Stimulated activated CD8-positive, alpha-beta memory T cell treated with anti-CD3 and anti-CD28 coated beads, Interleukin-4, amount 100 ng/mL, for 1 hour (primary cell): ENCODE measurements at places on chromosomes 7 and 10.

DNA sequence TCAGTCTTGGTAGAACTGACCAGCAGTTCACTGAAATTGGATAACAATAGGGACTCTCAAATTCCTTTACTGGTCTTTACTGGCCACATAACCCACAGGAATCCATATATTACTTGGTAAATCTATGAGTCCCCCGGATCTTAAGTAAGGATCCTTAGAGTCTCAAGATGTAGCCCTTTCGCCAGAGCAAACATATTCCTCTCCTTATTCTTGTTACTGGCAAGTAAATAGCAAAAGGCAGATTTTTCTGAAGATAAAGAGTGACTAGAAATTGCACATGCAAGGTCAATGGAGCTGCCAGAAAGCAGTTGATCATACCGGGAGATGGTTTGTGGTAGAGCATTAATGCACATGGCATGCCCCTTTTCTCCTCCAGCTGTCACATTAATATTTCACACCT lies 283.0 kb downstream of the HDAC9 start:
- DNase-seq: no peak

- DNase-seq: no peak
Measured at GRCh38 chr7:5685205-5685604, 96.3 kb downstream of the RNF216 start.

DNA sequence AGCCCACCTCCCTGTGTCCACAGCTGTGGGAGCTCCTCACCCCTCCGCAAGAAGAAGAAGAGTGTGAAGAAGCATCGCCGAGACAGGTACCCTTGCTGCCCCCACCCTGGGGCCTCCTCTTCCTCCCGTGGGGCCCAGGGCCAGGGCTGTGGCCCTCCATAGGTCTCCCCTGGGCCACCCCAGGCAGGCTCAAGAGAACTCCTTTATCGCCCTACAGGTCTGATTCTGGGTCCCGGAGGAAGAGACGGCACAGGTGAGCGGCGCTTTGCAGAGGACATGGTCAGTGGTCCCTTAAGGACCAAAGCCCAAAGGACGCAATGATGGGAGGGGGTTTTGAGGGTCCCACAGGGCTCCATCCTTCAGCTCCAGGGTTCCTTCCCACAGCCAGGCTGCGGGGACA lies 41.1 kb upstream of the HSPB1 start:
- no peak for DNase-seq

- DNase-seq: no peak
Measured at GRCh38 chr7:98970805-98971204, 92.5 kb downstream of the TRRAP start.

DNA sequence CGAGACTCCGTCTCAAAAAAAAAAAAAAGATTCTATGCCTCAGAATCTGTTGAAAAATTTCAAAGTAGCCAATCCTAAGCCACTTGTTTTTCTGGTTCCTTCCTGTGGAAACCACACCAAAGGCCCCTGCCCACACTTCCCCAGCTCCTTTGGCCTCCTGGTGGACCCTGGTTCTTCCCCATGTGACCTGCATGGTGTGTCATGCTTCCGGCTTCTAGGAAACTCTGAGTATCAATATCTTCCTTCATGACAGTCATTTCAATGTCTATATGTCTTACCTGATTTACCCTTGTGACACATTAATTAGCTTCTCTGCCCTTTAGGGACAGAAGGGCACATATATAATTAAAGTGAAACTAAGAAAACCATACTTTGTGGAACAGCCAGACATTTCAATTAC lies 80.4 kb upstream of the GRB10 start:
- no peak for DNase-seq

DNA sequence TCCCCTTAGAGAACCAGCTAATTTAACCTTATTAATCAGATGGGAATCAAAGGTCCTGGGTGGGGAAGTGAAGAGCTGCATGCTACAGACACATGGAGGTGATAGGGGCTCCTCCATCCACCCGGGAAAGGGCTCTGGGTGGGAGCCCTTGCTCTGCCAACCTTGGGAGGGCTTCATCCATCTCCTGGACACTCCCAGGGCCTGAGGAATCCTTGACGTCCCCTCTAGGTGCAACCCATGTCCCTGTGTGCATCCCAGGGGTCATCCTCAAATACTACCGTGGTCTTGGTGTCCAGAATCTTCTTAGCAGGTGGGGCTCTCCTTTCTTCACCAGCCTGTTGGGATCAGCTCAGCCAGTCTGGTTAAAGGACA lies 55.4 kb upstream of the IGFBP3 start:
- DNase-seq: no peak

- no peak for DNase-seq
Measured at GRCh38 chr10:119373294-119374102, 166.1 kb downstream of the GRK5 start.

DNA sequence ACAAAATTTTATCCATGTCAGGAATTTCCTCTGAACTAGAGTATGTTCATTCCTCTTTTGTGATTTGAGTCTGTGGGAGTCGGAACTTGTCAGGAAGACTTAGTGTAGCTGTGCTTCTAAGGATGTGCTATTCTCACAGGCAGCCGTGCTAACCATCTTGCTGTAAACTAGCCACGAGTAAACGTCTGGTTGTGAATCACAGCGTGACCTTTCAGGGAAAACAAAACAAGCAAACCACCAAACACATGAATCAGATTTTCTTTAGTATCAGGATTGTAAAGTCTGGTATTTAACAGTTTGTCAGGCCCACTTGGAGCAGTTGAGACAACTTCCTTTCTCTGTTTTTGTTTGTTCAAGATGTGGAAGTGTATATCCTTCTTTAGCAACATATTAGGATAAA lies 32.0 kb downstream of the AUTS2 start:
- DNase-seq: no peak

GRCh38 chr10:44325157-44325556 lies 59.7 kb downstream of the CXCL12 start:
- DNase-seq: no peak

DNA sequence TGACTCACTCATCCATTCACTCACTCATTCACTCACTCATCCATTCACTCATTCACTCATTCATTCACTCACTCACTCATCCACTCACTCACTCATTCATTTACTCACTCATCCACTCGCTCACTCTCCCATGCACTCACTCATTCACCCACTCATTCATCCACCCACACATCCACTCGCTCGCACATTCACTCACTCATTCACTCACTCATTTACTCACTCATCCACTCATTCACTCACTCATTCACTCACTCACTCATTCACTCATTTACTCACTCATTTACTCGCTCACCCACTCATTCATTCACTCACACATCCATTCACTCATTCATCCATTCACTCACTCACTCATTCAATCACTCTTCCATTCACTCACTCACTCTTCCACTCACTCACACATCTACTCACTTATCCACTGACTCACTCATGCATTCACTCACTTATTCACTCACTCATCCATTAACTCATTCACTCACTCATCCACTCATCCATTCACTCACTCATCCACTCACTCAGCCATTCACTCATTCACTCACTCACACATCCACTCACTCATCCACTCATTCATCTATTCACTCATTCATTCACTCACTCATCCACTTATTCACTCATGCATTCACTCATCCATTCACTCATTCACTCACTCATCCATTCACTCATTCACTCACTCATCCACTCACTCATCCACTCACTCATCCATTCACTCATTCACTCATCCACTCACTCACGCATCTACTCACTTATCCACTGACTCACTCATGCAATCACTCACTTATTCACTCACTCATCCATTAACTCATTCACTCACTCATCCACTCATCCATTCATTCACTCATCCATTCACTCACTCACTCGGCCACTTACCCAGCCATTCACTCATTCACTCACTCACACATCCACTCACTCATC lies 74.0 kb downstream of the CARD11 start:
- no peak for DNase-seq

DNA sequence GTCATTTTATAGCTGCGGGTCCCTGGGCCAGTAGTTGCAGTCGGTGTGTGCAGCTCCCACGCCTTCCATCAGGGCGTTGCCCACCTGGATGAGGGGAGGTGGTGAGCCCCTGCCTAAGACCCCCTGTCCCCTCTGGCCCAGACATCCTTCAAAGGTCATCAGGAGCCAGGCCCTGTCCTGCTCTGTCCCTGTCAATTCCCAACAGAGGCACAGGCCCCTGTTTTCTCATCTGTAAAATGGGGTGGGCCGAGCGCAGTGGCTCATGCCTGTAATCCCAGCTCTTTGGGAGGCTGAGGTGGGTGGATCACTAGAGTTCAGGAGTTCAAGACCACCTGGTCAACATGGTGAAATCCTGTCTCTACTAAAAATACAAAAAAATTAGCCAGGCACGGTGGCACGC lies 128.5 kb upstream of the TNRC18 start:
- DNase-seq: no peak

DNA sequence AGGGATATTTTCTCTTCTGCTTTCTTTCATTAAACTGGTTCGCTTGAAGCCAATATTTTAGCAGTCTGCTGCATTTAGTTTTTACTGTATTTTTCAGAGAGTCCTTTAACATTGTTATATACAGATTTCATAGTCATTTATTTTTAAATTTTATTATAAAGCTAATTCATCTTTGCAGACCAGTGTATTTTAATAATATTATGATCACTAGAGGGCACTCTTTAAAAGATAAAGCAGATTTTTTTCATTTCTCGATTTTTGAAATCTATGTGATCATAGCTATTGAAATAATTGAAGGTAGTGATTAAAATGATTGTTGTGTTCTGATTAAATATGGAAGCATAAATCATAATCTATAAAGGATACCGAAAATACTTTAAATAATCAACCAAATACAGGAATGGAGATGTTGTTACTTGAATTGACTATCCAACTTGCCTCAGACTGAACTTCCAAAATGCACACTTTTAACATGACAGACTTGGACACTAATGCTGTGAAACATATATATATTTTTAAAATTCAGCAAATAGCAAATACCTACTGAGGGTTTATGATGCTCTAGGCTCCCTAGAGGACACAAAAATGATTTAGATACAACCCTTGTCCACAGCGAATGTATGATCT lies 35.2 kb downstream of the ST7 start:
- no peak for DNase-seq

DNA sequence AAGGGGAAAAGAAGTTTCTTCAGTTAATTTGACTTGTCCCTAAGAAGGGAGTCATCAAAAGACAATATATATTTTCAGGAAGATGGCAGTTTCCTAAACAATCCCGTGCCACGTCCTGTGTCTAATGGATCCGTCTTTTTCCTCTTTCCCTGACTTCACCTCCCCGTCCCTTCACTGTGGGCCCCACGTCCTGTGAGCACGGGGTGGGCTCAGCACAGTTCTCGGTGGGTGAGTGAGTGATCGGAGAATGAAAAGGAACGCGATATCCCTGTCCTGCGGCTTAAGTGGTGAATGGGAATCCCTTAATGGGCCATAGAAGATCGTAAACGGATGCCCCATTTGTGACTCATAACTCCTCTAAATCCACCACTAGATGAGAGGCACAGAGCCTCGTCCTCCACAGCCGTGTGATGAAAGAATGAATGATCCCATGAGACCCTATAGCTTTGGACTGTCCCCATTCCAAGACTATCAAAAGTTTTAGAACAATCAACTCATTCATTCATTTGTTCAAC lies 63.5 kb upstream of the PITRM1 start:
- no peak for DNase-seq

DNA sequence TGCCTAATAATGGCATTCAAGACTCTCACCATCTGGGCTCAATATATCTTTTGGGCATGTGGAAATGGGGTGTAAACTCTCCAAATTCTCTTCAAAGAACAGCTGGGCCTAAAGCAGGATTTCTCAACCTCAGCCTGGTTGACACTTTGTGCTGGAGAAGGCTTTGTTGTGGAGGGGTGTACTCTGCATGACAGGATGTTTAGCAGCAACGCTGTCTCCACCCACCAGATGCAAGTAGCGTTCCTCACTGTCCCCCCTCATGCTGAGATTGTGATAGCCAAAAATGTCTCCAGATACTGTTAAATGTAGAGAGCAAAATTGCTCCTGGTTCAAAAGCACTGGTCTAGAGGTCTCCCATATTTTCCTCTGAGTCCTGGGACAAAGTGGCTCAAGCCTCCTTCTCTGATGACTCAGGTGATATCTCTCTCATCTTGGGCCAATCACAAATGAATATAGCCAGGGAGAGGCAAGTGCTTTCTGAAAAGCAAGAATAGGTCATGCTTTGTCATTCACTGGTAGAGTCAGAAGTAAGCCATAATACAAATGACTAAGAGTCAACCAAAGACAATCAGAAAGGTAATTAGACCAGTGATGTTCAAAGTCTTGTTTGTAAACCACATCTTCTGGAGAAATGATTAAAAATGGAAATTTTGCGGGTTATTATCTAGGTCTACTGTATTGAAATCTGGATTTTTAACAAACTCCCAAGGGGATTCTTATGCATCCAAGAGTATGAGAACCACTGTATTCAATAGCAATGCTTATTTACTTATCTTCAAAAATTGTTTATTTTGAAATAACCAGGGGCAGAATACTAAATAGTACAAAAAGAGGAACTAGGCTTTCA lies 330.8 kb downstream of the PTEN start:
- peak; percentile 6 for DNase-seq

DNA sequence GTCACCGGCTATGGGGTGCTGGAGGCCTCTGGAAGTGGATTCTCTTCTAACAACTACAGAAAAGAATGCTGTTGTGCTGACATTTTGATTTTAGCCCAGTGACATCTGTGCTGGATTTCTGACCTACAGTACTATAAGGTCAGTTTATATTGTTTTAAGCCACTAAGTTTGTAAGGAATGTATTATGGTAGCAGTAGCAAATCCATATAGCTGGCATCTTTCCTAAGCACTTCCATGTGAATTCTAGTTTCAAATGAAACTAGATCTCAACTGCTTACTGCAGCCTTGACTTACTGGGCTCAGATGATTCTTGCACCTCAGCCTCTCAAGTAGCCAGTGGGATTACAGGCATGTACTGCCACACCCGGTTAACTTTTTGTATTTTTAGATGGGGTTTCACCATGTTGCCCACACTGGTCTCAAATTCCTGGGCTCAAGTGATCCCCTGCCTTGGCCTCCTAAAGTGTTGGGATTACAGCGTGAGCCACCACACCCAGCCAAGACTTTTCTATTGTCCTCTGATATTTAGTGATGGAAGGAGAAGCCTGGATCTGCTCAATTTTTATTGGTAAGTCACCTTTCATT lies 414.0 kb downstream of the PHTF2 start:
- no peak for DNase-seq

DNA sequence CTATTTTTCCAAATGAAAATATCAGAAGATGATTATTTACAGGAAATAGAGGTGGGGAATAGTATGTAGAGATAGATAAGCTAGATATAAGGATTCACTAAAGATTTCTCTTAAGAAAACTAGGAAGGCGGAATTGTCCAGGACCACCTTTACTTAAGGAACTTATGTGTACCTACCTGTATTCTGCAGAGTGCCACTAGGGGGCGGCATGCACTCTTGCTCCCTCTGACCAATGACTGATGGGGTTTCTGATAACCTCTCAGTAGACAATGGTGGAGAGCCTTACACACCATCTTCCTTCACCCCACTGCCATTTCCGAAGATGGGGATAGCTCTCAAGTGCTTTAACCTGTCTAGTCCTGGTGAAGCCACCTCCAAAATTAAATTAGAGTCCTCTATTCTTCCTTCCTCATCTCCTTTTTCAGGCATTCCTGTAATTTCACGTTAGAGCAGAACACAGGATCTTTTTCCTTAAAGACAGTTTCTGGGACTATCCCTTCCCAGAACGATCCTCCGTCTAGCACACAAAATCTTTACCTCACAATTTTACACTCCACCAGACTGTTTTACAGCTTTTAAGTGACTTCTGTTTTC lies 453.1 kb downstream of the SORCS1 start:
- DNase-seq: peak; percentile 1
